Stimulated activated CD4-positive, alpha-beta T cell treated with anti-CD3 and anti-CD28 coated beads, Interleukin-15, amount 100 ng/mL, for 1 hour (primary cell): ENCODE measurements at places on chromosomes 3 and 15.

GRCh38 chr3:67305922-67306321 lies 307.8 kb downstream of the KBTBD8 start:
- DNase-seq: no peak

GRCh38 chr15:74384881-74385643 lies 17.6 kb upstream of the CYP11A1 start:
- DNase-seq: no peak

DNA sequence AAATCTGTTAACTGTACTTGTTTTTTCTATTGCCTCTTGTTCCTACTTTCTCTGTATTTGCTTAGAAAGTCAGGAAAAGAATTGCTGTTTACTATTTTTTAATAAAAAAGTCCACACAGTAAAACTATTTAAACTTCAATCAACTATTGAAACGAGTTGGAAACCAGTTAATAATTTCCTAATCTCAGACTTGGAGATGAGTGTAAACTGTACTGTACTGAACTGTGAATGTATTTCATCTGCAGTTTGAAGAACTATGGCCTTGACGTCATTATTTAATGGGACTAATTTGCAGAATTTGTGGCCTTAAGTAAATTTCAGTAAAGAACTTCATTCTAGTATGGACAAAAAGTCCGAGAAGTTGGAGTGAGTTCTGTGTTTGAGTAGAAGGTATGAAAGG lies 89.1 kb downstream of the LRRC28 start:
- DNase-seq: no peak

- DNase-seq: no peak
Measured at GRCh38 chr15:67322481-67322880, 67.9 kb downstream of the IQCH start.

- DNase-seq: no peak
Measured at GRCh38 chr3:127666676-127667075, 6.1 kb upstream of the ABTB1 start.

DNA sequence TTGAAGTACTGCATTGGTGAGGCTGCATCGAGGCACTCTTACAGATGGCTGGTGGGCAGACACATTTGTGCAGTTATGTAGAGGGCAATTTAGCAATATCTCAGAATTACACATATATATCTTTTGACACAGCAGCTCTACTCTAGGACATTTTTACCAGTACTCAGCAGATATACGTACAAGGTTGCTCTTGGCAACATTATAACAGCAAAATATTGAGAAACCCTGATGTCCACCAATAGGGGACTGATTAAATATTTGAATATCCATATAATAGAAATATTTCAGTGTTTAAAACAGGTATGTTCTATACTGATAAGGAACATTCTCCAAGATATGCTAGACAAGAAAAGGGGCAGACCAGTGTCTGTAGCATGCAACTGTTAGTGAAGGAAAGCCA lies 7.9 kb upstream of the FBXO22 start:
- no peak for DNase-seq

- DNase-seq: no peak
Measured at GRCh38 chr3:45984331-45985312, 11.0 kb downstream of the FYCO1 start.

- DNase-seq: no peak
Measured at GRCh38 chr3:190865828-190866227, 3.3 kb upstream of the GMNC start.

- no peak for DNase-seq
Measured at GRCh38 chr3:87615506-87615905, 339.1 kb upstream of the POU1F1 start.

GRCh38 chr3:195204360-195205163 lies 66.4 kb downstream of the XXYLT1 start:
- DNase-seq: no peak

DNA sequence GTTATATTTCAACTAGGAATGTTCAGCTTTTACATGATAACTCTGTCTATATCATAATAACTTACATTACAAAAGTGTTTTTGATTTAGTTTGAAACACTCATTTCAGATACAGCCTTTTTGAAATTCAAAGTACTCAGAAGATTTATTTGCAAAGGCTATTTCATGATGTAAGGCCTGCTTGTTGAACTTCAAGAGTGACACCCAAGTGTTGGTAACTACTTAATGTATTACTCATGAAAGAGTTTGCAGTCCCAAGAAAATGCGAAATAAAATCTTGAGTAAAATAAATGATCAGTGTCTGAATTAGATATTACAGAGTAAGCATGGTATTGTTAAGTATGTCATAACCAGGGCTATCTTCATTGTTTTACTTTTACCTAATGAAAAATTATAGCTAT lies 35.3 kb downstream of the ARHGEF26 start:
- no peak for DNase-seq

- no peak for DNase-seq
Measured at GRCh38 chr3:81485444-81485865, 276.0 kb downstream of the GBE1 start.

GRCh38 chr3:149466192-149466591 lies 8.3 kb upstream of the TM4SF4 start:
- DNase-seq: no peak

GRCh38 chr3:194779729-194780224 lies 94.1 kb downstream of the FAM43A start:
- DNase-seq: no peak

DNA sequence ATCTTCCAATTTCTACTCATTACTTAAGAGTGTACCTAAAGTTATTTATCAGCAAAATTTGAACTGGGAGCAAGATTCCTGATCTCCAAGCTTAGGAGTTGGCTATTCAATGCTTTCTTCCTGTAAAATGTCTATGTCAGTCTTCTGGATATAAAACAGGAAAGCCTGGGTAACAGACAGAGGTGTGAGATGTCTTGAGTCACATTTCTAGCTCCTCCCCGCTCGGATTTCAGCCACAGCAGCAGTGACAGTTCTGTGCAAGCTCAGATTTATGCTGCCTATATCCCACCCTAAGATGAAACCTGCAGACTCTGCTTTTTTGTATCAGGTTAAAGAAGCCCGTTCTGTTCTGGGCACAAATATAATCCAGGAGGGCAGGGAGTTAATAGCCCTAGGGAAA lies 2.1 kb upstream of the ARMC8 start:
- DNase-seq: no peak

DNA sequence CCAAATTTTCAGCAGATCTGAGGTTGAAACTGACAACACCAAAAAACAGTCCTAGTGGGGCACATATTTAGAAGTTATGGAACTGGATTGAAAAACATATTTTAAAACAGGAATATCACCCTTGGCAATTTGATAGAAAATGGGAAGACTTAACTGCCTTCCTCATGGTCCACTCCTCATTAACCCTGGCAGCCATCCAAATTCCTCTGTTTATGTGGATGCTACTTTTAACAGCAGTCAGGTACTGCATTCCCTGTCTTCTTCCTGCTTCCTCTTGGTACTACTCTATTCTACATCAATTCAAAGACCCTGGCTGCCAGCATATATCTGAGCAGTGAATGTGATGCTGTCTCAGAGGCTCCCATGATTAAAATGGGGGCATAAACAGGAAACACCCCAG lies 54.3 kb downstream of the PDE8A start:
- DNase-seq: no peak

GRCh38 chr3:118987477-118987876 lies 47.2 kb downstream of the IGSF11 start:
- DNase-seq: no peak

DNA sequence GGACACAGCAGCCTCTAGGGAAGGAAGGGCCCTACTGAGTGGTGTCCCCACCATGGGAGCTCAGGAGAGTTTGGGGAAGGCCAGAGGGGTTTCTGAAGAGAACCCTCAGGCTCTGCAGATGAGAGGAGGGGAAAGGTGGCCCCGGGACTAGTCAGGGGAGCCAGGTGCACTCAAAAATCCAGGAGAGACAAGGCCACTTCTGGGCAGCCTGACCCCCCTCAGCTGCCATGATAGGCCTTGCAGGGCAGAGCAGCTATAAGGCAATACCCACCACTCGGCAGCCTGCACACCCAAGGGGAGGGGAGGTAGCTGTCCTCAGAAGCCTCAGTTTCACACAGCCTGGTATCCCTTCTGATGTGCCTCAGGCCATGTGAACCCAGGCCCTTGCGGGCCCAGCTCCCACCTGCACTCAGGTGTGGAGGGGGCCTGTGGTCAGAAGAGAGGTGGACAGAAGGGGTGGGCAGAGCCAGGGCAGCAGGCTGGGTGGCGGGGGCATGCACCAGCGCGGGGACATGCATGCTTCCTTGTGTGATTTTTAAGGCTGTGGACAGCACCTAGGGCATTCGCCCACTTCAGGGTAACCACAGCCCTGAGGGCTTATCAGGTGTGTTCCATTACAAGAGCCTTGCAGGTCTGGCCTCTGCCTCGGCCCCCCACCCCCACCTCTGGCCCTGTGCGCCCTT lies 34.6 kb downstream of the SRPRB start:
- no peak for DNase-seq

DNA sequence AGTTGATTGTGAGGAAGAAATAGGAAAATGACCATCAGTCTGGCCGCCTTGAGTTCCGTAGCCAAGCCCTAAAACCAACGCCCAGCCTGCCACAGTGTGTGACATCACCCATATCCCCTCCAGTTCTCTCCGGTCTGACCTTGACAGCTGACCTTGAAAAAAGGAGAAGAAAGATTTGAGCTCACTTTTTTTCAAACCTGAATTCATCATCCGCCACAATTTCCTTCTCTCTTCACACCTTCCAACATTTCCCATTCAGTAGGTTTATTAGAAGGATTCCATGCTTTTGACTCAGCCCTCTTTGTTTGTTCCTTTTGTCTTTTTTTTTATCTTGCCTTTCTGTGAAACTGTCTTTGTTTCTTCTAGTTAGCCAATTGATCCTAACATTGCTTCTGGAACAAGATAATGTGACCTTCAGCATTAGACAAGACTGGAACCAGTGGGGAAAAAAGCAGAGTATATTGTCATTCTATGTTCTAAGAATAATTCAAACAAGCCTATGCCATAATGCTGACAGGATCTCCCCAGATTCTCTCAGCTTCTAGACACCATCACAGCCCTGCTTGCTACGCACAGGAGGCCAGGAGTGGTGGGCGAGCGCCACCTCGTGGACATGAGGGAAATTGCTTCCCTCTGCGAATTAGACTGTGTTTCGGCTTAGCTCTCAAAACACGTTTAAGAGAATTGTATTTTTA lies 283.1 kb downstream of the FGF12 start:
- DNase-seq: peak; percentile 20

GRCh38 chr3:156769721-156770654 lies 56.2 kb upstream of the LEKR1 start:
- no peak for DNase-seq

- DNase-seq: no peak
Measured at GRCh38 chr3:181879926-181880325, 168.2 kb downstream of the SOX2 start.

- DNase-seq: no peak
Measured at GRCh38 chr15:88619796-88620195, 1.3 kb upstream of the AEN start.

GRCh38 chr3:123439806-123440580 lies 8.9 kb downstream of the ADCY5 start:
- no peak for DNase-seq

DNA sequence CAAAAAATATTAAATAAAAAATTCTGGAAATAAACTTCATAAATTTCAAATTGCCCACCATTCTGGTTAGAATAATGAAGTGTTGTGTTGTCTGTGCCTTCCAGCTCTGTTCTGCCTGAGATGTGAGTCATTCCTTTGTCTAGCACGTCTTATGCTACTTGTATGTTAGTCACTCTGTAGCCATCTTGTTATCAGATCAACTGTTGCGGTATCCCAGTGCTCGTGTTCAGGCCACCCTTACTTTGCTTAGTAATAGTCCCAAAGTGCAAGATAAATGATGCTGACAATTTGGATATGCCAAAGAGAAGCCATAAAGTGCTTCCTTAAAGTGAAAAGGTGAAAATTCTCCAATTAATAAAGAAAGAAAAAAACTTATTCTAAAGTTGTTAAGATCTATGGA lies 527.5 kb downstream of the NAALADL2 start:
- no peak for DNase-seq

DNA sequence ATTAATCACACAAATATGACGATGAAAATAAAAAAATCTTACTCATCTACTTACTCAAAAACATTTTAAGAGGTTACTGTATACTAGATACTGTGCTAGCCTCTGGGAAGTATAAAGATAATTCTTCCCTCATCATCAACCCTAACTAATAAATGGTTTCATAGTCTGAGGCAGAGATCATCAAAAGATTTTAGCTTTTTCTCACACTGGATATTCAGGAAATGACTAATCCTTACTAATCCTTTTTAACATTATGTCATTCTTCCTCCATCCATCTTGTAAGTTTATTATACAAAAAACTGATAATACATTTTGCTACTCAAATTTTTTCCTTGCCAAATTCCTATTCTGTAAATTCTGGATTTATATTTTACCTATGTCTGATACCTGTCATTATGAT lies 29.7 kb downstream of the ACAD11 start:
- no peak for DNase-seq

GRCh38 chr15:86059851-86060250 lies 19.8 kb upstream of the AGBL1 start:
- DNase-seq: no peak

- DNase-seq: no peak
Measured at GRCh38 chr3:8886546-8886945, 76.7 kb downstream of the RAD18 start.

GRCh38 chr3:64179249-64179648 lies 46.0 kb downstream of the PRICKLE2 start:
- no peak for DNase-seq

GRCh38 chr3:129529436-129530210 lies 1.2 kb downstream of the RHO start:
- DNase-seq: no peak

- DNase-seq: no peak
Measured at GRCh38 chr15:80418892-80419537, 14.8 kb downstream of the ARNT2 start.

DNA sequence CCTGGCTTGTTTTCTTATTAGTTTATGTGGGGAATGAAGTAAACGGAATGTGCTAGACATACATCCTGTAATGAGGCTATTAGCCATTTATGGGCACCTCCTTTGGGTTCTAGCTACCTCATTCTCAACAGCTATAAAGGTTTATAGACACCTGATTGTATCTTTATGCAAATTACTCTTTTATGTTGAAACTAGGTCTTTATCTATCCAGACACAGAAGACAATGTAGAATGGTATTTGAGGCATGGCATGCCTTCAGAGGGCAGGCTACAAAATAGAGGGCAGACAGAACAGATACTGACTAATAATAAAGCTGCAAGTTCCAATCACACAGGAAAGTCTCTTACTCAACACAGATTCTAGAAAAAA lies 27.1 kb downstream of the TBC1D2B start:
- DNase-seq: no peak

- DNase-seq: no peak
Measured at GRCh38 chr15:44537735-44538240, 841 bp downstream of the EIF3J start.

DNA sequence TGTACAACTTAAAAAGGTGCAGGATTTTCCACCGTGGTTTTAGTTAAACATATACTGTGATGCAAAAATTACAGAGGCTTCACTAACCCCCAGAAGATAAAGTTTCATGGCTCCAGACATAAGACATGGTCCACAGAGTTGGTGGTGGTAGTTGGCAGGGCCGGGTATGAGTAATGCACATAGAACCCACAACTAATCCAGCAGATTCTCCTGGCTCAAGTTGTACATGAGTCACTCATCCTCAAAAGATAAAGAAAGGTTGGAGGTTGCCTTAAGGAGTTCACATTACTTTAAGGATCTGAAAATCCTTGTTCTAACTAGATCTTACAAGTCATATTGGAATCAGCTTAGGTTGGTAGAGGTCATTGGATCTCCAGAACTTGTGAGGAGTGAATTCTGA lies 98.3 kb upstream of the ZBTB20 start:
- DNase-seq: no peak
